Dermis microvascular lymphatic vessel endothelial cell (primary cell): ENCODE measurements at places on chromosomes 16 and 17.

GRCh38 chr16:67666559-67667452 is at the start of the genes C16orf86 and ENKD1:
Gene C16orf86, plus strand, starts transcription at chr16:67666814. Its CDS starts 157 bp downstream, at chr16:67666971.
Gene ENKD1, minus strand, starts transcription at chr16:67666750. Its CDS starts 308 bp downstream, at chr16:67666442.
- peak; percentile 70 for DNase-seq

DNA sequence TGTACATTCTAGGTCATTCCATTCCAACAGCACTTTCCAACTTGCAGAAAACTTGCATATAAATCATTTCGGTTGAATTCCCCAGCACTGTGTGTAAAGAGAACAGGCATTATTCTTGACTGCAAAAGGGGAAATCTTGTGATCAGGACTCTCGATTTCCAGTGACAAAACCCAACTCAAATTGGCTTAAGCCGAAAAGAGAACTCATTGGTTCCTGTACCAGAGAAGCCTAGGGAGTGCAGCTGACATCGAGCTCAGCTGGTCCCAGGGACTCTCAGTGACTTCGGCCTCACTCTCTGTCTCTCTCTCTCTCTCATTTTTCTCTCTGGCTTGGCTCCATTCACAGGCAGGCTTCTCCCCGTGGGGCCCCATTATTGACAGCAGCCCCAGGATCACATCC is 30.7 kb downstream of the CD300LF start:
- DNase-seq: no peak

DNA sequence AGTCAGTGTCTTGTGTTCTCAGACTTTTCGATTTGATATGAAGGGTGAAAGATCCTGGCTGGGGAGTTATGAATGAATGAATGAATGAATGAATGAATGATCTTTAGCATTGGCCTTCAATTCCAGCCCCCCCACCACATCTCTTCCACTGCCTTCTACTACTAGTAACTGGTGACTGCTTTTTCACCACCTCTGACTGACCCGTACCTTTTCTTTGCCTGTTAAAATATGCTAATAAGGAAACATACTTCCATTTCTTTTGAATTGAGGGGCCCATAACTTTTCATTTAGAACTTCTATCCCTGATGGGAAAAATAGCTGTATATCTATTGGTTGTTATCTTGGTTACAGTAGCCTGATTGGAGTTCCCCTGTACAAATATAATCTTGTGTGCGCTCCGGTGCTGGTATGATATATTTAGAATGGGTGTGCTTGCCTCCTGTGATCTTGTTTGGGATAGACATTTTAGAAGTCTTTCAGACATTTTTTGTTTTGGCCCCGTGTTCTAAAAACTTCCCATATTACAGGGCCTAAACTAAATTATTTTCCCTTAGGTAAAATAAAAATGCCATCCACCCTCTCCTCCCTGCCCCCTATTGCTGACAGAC is 3.4 kb downstream of the LYRM1 start:
- peak; percentile 52 for DNase-seq

DNA sequence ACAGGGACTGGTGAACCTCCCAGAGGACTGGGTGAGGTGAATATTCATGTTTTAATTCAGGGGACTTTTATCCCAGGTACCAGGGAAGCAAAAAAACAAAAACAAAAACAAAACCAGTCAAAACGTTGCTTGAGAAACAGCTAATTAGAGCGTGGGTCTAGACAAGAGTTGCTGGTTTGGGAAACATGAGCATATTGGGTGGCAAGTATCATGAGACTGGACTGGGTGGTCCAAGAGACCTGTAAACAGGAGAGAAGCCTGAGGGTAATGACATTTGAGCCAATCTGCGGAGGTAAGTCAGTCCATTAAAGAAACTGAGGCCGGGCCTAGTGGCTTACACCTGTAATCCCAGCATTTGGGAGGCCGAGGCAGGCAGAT is 11.5 kb upstream of the BPTF start:
- no peak for DNase-seq

GRCh38 chr17:27549251-27549893 is 81.6 kb upstream of the LGALS9 start:
- no peak for DNase-seq

DNA sequence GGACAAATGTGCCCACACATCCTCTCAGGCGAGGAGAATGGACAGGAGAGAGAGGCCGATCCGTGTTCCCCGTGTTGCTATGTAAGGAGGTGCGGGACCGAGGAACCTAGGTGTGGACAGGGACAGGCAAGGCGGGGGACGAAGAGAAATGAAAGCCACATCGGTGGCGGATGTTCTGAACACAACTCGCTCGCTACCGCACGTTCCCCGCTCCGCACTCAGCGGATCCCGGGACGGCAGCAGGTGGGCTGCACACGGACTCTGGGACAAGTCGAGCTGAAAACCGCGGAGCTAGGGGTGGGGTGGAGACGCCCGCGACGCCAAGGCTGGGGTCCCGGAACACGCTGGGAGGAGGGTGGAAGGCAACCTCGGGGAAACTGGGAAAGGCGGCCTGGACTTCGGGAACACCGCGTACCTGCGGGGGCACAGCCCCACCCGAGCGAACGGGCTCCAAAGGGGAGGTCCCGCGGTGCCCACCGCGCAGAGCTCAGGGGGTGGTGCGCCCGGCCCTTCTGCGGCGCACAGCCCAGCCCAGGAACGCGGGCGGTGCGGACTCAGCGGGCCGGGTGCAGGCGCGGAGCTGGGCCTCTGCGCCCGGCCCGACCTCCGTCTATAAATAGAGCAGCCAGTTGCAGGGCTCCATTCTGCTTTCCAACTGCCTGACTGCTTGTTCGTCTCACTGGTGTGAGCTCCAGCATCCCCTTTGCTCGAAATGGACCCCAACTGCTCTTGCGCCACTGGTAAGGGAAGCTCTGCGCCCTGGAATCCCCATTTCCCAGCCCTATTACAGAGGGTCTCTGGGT is at the start of gene MT1E:
Gene MT1E, plus strand, starts transcription at position 642 of the 803 bp plus-strand sequence. Its CDS starts 71 bp downstream, at position 713.
- peak; percentile 68 for DNase-seq

DNA sequence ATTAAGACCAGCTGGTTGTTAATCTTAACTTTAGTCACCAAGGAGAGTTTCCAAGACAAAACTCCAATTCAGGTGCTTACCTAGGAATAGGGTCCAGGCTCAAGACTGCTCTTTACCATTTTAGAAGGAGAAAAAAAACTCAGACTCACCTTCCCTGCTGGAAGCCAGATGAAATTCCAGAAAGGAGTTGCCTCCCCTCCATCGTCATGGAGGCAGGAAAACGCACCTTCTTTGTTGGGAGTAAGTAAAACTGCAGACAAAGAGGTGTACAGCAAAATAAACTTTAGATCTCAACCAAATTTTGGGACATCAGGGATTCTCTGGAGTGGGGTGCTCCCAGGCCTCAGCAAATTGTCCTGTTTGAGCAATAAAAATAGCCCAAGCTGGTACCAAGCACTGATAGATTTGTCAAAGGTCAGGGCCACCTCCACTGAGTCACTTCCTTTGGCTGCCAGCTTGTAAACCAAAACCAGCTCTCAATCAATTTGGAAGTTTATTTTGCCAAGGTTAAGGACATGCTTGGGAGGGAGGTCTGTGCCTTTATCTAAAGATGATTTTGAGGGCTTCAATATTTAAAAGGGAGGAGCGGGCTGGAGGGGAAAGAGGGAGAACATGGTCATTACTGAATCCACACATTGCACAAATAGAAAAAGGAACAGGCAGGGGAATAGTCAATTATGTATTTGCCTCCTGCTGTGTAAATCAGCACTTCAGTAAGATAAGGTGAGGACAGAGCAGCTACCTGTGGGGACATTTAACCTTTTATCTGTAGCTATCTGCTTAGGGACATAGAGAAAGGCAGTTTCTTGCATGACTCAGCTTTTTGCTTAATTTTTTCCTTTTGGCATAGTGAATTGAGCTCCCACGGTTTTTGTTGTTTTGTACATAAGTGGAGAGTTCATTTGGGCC is 1.5 kb upstream of the ALDH3A2 start:
- peak; percentile 17 for DNase-seq

DNA sequence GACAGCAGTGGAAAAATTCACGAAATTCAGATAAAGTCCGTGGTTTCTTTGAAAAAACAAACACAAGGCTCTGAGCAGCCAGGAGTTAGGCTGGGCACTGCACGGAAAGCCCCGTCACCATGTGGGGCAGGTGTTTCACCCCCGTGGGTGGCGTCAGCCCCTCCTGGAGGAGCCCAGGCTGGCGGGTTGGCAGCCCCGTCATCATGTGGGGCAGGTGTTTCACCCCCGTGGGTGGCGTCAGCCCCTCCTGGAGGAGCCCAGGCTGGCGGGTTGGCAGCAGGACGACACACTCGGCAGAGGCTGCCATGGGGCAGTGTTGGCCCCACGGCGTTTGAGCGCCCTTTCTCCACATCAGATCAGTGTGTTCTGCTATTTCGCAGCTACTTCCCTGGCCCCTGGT is 38.1 kb downstream of the ACSF3 start:
- no peak for DNase-seq

- DNase-seq: no peak
Observed at GRCh38 chr16:27595475-27595874, 45.5 kb downstream of the KATNIP start.

GRCh38 chr16:2206780-2207433 is 1.7 kb downstream of the MLST8 start:
- no peak for DNase-seq
